Kidney capillary endothelial cell (primary cell): ENCODE measurements at places on chromosomes 1 and 21.

GRCh38 chr21:15682186-15682895 is 47.4 kb upstream of the USP25 start:
- DNase-seq: peak; percentile 71

GRCh38 chr1:222787729-222788128 is 27.1 kb upstream of the DISP1 start:
- no peak for DNase-seq

- DNase-seq: no peak
These were observed 190.1 kb downstream of the HIVEP3 start for GRCh38 chr1:41728403-41729202.

- DNase-seq: no peak
These were observed 8.5 kb downstream of the IL23R start for GRCh38 chr1:67174716-67175284.

DNA sequence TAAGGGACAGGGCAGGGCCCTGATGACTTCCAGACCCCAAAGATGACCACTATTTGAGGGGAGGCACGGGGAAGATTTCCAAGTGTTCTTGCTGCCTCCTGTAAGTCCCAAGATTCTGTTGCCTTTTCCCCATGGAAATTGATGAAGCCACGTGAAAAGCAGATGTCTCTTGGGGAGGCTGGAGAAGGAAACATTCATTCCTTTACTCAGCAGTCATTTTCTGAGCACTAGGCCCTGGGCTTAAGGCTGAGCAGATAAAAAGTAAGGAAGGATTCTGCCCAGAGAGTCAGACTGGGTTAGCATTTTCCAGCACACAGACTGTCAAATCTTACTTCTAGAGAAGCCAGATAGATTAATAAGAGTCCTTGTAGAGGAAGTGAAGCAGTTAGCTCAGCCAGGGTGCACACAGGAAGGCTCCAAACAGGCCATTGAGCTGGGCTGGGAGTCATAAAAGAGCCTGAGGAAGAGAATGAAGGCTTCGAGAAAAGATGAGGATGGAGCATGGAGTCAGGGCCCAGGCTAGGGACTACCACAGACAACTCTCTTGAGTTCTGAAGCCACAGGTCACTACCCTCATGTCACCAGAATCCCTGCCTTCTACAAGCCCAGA is 10.1 kb downstream of the EXTL1 start:
- no peak for DNase-seq

GRCh38 chr1:179126338-179127060 is 44.6 kb downstream of the TOR3A start:
- DNase-seq: no peak

DNA sequence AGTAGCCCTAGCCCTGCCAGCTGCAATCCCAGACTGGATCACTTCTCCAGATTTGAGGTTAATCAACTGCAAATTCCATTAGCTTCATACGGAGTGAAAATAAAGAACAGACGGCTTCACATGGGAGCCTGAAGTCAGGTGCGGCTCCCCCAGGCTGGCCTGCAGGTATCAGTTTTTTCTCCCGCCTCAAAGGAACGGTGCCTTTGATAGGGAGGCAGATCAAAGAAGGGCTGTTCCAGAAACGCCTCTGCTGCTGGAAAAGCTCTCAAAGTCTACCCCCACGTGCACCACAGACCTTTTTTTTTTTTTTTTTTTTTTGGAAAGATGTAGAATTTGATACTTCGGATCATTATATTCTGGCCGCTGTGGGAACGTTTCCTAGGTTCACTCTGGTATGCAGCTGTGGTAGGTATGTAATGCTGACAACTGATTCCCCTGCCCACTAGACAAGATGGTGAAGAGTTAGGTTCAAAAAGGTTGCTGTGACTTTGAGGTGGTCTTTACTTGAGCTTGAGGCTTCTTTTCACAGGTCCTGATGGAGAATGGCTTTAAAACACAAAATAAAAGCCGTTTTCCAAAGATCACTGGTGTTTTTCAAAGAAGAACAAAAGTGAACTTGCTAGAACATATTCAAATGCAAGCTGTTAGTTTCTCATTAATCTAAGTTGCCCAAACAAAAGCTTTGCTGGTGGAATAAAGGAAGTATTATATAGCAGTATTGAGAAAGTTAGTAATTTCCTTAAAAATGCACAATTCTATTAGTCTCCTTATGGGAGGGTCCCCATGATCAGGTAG is 189.0 kb upstream of the NFIA start:
- no peak for DNase-seq

DNA sequence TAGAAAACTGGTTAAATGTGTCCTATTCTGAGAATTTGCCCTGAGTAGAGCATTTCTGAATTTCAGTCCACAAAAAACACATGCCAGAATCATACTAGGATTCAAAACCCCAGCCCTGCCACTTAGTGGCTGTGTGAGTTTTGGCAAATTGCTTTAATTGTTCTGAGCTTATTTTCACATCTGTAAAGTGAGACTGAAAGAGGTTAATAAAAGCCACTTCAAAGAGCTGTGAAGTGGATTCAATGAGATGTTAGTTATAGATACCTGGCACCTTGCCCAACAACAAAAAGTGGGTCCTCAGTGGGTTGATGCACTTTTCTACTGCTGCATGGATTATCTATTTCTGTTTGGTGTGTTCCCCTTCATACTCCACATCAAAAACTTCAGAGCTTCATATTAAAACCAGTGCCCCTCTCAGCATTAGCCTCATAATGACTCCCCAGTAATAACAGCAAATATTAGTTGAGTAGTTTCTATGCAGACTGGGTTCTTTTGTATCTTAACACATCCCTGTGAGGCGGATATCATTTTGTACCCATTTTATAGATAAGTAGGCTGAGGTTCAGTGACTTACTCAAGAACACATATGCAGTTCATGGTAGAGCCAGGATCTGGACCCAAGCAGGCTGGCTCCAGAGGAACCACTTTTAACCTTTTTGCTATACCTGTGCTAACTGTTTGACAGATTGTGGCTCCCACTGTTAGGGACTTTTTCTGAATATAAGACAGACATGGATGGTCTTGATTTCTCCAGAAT is 14.2 kb upstream of the ADORA3 start:
- no peak for DNase-seq

DNA sequence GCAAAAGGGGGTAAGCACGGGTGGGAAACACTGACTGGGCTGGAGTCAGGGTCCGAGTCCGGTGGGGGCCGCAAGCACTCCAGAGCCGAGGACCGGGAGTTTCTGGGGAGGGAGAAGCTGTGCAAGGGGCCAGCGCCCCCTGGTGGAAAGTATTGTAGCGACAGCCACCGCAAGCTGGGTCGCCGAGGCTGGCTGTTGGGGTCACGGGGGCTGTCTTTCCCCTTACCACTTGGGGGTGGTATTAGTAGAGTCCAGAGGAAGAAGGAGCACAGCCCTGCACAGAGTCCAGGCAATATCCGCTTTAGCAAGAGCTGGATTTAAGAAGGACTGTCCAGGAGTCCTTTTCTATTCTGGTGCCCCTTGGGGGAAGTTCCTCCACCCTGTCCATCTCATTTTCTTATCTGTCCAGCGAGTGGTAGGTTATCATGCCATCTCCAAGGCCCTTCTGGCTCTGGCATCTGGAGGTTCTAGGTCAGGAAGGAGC is 17.9 kb upstream of the ETV3 start:
- peak; percentile 77 for DNase-seq

DNA sequence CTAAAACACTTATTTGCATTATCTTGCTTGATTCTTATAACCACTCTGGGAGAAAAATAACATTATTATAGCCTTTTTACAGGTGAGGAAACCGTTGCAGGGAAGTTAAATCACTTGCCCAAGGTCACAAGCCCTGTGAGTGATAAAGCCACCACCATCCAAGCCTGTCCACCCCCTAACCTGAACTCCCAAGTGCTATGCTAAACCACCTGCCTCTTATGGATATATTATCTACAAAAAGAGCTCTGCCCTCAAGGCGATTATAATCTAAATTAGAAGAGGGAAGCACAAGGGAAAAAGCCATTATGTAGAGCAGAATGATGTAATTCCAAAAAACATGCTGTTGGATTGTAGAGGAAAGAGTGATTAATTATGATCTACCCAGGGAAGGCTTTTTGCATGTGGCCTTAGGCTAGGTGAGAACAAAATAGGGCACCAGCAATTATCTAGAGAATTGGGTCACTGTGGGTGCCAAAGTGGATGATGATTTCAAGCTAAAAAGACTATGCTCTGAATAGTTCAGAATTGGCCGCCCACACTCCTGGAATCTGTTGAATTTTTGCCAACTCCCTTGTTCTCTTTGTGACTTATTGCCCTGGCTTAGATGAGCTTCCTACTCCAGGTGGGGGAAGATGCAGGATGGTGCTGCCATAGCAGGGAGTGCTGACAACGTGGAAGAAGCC is 205.3 kb downstream of the FGGY start:
- DNase-seq: no peak

DNA sequence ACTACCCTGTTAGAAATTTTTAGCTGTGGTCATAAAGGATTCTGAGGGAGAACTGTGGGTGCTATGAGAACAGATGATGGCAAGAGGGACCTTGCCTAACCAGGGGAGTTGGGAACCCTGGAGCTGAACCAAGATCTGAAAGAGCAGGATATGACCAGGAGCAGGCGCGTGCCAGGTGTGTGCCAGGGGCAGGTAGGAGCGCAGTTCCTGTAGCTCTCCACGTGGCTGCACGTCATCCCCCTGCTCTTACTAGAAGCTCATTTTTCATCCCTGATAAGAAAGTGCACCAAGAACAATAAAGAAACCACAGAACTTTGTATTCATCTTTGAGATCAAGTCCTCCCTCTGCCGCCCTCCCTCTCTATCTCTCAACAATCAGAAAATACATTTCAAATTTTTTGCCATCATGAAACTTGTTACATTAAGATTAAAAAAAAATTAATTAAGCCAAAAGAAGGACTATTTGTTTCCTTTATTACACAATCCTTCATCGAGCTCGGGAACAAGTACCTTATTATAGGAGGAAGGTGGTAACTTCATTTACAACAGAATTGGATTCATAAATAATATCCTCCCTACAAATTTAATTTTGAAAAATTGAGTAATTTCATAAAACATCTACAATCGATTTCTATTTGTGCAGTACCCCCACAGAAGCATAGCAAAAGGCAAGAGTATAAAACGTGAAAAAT is 78.5 kb downstream of the SLC35F3 start:
- DNase-seq: no peak
